ENCODE measurements at places on chromosomes 1 and 21.

GRCh38 chr21:26425576-26425975 is 147.5 kb downstream of the CYYR1 start:
- no peak for DNase-seq

- no peak for DNase-seq
These were observed 407.8 kb upstream of the DAB1 start for GRCh38 chr1:57831624-57832023.

DNA sequence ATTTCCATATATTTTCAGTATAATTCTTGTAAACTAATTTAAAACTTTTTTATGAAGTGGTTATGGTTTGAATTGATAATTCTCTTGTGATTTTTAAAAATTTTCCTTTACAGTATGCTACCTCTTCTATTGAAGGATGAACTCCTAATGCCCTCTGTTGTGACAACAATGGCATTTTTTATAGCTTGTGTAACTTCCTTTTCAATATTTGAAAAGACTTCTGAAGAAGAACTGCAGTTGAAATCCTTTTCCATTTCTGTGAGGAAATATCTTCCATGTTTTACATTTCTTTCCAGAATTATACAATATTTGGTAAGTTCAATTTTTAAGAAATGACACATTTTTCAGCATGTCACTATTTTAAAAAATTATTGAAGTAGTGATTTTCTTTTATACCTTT is 61.4 kb downstream of the ALG6 start:
- no peak for DNase-seq

GRCh38 chr1:1542766-1543705 is 2.6 kb upstream of the TMEM240 start:
- DNase-seq: no peak

GRCh38 chr1:229323201-229323600 is 19.6 kb downstream of the CCSAP start:
- DNase-seq: no peak

GRCh38 chr1:3379934-3380333 is 74.5 kb upstream of the ARHGEF16 start:
- DNase-seq: no peak

DNA sequence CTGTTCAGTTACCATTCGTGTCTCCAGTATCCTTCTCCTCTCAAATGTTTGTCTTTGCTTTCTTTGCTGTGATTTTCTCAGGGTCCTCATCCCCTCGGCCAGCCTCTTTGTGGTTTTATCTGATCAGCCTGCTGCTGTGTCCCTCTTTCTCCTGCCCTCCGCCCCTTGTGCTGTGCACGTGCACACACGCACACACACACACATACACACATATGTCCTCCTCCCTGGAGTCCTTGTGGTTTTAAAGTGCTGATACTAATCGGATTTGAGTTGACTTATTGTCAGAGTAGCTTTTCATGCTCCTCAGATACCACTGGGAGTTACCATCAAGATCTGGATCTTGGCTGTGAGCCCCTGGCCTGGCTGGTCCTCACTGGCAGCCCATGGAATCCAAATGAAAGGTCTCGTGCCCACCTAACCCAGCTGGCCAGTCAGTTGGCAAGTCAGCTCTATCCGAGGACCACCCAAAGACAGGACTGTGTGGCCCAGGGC is 34.1 kb downstream of the QSOX1 start:
- no peak for DNase-seq

- DNase-seq: no peak
These were observed 1.6 kb downstream of the THEM5 start for GRCh38 chr1:151851886-151852285.

GRCh38 chr1:44154049-44154448 is 12.6 kb upstream of the KLF18 start:
- no peak for DNase-seq

GRCh38 chr1:1351511-1352427 is 2.6 kb upstream of the DVL1 start:
- DNase-seq: no peak

DNA sequence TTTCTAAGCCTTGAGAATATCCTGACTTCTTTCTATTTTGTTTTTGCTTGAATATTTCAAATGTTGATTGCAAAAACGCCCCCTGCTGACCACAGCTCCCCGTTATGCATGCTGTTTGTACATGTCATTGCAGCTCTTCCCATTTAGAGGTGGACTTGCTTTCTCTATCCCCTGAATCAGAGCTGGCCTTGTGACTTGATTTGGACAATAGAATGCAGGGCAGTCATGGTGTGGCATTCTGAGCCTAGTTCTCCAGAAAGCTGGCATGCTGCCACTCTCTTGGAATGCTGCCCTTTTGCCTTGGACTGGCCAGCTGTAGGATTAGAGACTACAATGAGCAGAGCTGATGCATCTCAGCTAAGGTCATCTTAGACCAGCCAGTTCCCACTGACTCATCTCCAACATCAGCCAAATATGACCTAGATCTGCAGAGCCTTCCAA is 1561.5 kb downstream of the MRPL39 start:
- DNase-seq: peak; percentile 9

GRCh38 chr1:202684716-202685115 is 25.5 kb downstream of the SYT2 start:
- no peak for DNase-seq

GRCh38 chr1:3664700-3665375 is 12.5 kb downstream of the TP73 start:
- no peak for DNase-seq

DNA sequence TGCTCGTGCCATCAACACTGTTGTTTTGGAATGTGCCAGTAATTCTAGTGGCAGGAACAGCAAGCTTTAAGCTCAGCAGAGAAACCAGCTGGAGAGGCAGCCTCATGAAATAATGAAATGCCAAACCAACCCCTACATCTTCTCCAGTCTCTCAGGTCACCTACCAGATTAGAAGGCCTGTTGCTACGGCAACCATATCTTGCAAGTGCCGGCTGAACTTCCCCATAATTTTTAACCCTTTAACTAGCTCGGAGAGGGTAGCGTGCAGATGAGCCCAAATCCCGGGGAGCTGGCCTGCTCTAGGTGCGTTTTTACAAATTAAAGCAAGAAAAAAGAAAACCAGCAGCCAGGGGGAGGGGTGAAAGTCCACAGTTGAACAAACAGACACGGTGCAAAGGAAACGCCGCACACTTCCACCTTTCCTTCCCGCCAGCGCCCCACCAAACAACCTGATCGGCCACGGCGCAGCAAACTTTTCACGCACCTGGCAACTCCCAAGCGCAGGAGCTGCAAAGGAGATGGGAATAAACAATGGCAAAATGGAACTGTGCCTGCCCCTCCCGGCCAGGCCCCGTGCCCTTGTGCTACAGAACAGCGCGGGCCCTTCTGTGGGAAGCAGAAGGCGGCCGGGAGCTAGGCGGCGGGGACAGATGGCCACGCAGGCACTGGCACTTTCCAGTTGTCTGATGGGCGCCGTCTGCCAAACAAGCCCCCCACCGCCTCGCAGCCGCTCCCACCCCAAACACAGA is 50.1 kb downstream of the SSBP3 start:
- no peak for DNase-seq

DNA sequence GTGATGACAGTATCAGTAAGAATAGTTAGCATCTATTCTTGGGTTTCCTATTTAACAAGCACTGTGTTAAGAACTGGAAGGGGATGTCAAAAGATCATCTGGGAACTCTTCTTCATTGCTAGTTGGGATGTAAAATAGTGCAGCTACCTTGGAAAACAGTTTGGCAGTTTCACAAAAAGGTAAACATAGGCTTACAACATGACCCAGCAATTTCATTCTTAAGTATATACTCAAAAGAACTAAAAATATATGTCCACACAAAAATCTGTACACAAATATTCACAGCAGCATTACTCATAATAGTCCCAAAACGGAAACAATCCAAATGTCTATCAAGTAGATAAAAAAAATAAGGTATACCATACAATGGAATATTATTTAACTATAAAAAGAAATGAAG is 45.7 kb downstream of the DIPK1A start:
- no peak for DNase-seq

- no peak for DNase-seq
These were observed 42.1 kb upstream of the IPO9 start for GRCh38 chr1:201786824-201787223.

DNA sequence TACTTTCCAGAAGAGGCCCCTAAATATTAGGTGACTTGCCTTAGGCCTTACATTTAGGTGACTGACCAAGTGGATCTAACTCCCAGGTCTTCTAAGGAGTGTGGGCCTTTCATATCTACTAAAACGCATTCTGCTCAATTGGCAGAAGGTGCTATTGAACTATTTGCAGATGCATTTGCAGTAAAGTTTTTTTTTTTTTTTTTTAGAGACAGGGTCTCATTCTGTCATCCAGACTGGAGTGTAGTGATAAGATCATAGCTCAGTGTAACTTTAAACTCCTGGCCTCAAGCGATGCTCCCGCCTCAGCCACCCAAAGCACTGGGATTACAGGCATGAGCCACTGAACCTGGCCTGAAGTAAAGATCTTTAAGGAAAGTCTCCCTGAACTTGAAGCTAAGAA is 13.0 kb upstream of the ACBD6 start:
- no peak for DNase-seq

DNA sequence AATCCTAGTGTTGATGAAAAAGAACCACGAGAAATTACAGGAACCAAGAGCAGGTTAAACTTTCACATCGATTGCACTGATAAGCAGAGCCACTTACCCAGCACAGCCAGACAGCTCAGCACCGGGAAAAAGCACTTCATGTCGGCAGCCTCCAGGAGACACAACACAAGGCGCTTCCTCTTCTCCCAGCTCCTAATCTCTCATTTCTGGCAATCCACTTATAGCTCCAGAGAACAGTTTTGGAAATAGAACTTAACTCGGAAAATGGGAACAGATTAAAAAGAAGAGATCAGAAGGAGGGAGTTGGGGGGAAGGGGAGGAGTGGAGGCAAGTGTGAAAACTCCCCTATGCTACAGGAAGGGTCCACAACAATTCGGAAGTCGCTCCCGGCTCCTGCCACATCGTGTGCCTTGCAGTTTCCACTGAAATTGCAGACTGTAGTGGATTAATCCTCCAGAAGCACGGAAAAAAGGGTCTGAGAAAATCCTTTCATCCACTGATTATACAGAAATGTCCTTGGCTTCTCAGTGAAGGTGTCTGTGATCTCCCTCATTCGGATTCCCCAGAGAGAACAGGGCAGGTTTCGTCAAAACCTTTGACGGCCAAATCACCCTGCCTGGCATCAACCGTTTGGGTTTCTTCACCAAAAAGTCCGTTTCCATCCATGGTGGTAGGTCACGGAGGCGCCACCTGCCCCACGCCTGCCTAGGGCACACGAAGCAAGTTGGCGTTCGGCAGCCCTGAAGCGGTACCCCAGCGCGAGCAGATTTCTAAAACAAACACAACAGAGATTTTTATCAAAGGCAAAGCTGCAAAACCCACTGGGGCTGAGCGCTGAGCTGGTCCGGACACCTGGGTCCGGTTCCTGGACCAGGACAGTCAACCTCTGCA is 1.1 kb downstream of the IGSF3 start:
- DNase-seq: no peak

- peak; percentile 57 for DNase-seq
These were observed 12.8 kb downstream of the DYNLT5 start for GRCh38 chr1:66764994-66765578.

- DNase-seq: no peak
These were observed 56.4 kb upstream of the TPTE start for GRCh38 chr21:10464975-10465374.

- DNase-seq: no peak
These were observed 26.0 kb downstream of the PTP4A2 start for GRCh38 chr1:31911994-31912780.

- DNase-seq: no peak
These were observed 302.7 kb downstream of the HHAT start for GRCh38 chr1:210631399-210631798.

DNA sequence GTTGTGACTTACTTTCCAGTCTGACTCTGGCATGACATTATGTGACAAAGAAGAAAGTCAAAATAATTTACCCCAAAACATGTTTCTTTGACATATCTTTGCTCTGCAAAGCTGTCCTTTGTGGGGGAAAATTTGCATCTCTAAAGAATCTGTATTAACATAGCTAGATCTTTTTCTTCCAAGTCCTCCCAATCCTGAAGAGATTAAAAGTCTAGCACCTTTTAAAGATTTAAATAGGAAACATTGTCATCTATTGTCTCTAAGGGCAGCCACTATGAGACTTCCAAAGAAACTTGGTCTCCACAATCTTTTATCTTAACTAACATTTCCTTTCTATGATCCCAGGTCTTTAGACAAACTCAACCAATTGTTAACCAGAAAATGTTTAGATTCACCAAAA is 16.0 kb downstream of the LRRC3 start:
- no peak for DNase-seq

DNA sequence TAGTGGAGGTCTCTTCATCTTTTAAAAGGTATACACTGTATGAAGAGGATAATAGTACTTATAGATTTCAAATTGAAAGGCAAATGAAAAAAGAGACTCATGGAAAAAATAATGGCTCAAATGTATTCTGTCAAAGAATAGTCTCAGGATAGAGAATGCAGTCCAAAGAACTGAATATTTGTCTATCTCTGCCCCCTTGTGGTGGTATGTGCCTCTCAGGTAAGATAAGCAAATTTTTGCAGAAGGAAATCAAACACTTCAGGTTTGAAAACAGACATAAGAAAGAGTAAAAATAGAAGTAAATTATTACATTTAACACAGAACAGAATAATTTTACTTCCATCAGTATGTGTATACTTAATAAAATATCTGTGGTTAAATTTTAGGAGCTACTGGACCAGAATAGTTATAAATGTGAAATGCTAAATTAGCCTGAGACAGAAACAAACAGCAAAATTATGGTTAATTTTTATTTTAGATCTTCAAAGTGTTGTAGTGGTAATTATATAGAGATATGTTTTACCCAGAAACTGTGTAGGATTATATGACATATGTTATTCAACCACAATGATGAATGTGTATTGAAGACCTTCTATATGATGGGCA is 164.4 kb upstream of the PALMD start:
- DNase-seq: peak; percentile 15

GRCh38 chr1:9823943-9824701 is at the start of gene CLSTN1:
Gene CLSTN1 (minus strand): TSS chr1:9823965. CDS start chr1:9823733, 232 bp downstream.
- DNase-seq: peak; percentile 88

GRCh38 chr21:35566874-35567273 is 493.5 kb downstream of the SETD4 start:
- DNase-seq: no peak

DNA sequence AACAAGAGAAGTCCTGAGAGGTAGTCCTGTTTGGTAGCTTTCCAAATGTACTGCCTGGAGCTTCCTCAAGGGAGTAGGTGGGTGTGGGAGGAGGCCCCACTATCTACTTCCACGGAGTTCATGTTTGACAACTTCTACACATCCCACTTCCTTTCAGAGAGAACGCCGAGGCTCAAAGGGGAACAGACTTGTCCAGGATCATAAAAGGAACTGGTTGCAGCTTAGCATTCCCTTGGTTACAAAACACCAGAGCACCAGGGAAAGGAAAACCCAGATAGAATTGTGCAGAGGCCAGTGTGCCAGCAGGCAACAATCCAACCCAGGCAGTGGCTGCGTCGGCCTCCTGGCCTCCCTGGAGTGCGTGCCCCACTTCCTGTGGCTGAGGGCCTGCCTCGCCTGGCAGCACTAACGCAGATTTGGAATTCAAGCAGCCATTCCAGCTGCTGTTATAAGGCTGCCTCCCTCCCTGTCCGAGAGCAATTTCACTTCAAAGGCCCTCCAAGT is 4.2 kb upstream of the RAP1GAP start:
- DNase-seq: no peak

GRCh38 chr1:204797401-204797800 is 73.3 kb upstream of the NFASC start:
- DNase-seq: no peak
